ENCODE measurements at places on chromosomes 7 and 10.

- no peak for DNase-seq
Observed at GRCh38 chr7:79454361-79454960, 994 bp upstream of the MAGI2 start.

DNA sequence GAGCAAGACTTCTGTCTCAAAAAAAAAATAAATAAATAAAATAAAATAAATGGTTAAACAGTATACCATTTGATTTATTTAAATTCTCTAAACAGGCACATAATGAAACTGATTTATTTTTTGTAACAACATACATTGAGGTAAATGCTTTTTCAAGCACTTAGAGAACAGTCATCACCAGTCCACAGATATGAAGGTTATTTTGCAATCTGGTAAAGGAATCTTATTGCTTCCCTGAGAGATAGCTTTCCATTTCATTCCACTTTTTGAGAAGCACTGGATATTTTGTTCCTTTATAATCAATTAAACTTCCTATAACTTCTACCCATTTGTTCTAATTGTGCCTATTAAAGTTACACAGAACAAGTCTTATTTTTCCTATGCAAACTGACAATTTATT, 5.2 kb downstream of the CEP55 start:
- no peak for DNase-seq

- no peak for DNase-seq
Observed at GRCh38 chr10:55466806-55467504, 665.9 kb upstream of the PCDH15 start.

DNA sequence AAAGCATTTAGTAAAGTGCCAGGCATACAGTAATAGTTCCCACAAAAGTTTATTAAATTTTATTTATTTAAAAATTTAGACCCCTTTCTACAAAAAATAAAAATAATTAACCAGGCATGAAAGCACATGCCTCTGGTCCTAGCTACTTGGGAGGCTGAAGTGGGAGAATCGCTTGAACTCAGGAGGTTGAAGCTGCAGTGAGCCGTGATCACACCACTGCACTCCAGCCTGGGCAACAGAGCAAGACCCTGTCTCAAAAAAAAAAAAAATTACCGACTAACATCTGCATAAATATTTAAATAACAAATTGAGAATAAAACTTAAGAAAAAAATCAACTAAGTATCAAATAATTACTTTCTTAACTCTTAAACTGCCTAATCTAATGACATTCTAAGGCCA, 64.3 kb upstream of the TRIM24 start:
- DNase-seq: no peak

- no peak for DNase-seq
Observed at GRCh38 chr10:94443549-94443948, 41.2 kb downstream of the TBC1D12 start.

Data from CD4-positive, alpha-beta T cell treated with Interleukin-6 for 4 hours (primary cell).